ENCODE measurements at places on chromosomes 16 and 17. TPM values are rescaled to one million over a fixed set of nuclear protein-coding genes. Genes with fewer than 3 reads are reported as not detected.

Gene MLKL
- 12.3 TPM for total RNA-seq

Gene SLC6A2
- total RNA-seq: not detected

Gene YPEL2
- 16.7 TPM for total RNA-seq

Gene GAST
- not detected for total RNA-seq

Gene DLX4
- 0.36 TPM for total RNA-seq

Gene AKTIP
- 22.4 TPM for total RNA-seq

Gene C17orf100
- total RNA-seq: 3.8 TPM

Gene SP6
- 30.7 TPM for total RNA-seq

Gene NOL11
- 40.4 TPM for total RNA-seq

Gene MYH8
- total RNA-seq: not detected

Gene SHMT1
- 18.9 TPM for total RNA-seq

GRCh38 chr17:71052971-71053370, 883.6 kb downstream of the KCNJ2 start:
- DNase-seq: no peak

GRCh38 chr17:27577884-27578717, 52.9 kb upstream of the LGALS9 start:
- no peak for DNase-seq

DNA sequence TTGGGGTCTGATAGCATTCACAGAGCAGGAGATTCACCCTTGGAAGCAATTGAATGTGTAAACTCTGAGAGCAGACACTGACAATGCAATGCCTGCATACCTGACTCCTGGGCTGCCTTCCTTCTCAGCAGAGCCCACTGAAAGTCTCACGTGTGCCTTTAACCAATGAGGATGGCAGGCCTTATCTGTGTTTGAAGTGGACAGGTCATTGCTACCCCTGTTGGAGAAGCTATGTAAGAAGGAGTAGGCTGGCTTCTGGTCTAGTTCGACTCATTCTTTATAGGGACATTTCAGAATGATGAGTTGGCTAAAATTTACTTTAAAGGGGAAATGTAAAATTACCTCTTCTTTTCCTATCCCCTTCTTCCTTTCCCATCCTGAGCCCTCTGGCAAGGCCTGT, 446.3 kb downstream of the SLC39A11 start:
- DNase-seq: no peak

GRCh38 chr17:47929218-47930000, 12.0 kb upstream of the PNPO start:
- DNase-seq: no peak

GRCh38 chr17:607361-608147, 107.1 kb downstream of the VPS53 start:
- no peak for DNase-seq

DNA sequence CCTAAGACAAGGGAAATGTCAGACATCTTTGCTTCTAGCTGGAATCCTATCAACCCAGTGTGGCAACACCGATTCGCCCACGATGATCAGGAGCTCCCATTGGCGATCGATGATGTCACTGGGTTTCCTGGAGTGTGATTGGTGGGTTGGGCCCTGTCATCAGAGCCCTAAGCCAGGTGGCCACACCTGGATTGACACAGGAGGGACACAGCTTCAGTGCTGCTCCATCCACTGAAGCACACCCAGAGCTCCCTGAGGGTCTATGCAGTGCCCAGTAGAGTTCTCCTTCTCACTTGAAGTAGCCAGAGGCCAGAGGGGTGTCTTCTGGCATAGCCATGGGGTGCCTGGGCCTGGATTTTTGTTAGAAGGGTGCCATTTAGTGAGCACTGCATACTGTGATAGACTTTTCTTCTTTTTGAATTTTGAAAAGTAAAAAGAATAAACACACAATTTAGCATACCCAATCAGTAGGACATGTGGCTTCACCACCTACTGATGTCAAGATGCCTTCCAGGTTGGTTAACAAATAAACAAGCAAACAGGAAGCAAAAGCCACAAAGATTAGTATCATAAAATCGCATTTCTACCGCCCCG, 77.6 kb downstream of the CMIP start:
- no peak for DNase-seq

DNA sequence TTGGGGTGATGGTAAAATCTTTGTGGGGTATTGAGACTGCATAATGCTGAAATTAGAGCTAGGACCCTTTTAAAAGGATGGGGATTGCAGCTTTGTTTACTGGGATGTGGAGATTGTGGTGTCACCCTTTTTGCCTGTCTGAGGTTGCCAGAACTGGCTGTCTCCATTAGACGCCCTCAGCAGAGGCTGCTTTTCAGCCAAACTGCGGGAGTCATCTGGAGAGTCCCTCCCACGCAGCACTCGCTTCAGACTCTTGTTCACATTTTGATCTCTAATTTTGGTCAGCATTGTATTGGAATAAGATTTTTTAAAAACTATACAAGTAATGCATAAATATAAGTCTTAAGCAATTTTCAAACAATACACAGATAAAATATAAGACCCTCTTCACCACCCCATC, 27.9 kb upstream of the JPT2 start:
- DNase-seq: no peak

DNA sequence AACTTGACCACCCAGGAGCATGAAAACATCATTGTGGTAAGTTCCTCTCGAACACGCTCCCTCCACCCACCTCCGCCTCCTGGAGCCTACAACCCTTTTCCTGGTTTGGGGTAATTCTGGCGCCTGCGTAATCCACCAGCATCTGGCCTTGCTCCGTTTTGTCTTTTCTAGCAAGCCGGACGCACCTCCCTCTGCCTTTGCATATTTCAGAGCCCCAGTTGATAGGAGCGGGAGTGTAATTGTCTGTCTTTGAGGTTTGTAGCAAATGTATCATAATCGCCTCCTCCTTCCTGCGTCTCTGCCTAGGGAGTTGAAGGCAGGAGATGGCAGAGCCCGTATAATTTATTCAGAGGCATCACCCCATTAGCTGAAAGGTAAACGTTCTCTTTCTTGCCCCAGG, 121.3 kb upstream of the PLCG2 start:
- no peak for DNase-seq

DNA sequence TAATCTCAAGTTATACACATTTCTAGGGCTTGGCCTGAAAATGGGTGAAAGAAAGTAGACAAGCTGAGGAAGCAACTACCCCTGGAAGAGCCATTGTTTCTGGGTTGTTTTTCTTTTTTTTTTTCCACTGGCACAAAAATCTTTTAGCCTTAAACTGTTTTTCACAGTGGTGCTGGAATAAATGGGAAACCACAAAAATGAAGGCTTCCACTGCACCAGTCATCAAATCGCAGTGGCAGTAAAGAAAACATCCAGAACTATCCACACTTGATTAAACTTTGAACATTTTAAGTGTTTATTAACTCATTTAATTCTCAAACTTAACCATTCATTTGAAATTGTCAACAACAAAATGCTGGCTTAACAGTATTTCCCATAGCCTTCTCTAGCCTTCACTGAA, 14.3 kb downstream of the CMTM4 start:
- no peak for DNase-seq

GRCh38 chr17:80604670-80605010, 60.0 kb downstream of the RPTOR start:
- no peak for DNase-seq

DNA sequence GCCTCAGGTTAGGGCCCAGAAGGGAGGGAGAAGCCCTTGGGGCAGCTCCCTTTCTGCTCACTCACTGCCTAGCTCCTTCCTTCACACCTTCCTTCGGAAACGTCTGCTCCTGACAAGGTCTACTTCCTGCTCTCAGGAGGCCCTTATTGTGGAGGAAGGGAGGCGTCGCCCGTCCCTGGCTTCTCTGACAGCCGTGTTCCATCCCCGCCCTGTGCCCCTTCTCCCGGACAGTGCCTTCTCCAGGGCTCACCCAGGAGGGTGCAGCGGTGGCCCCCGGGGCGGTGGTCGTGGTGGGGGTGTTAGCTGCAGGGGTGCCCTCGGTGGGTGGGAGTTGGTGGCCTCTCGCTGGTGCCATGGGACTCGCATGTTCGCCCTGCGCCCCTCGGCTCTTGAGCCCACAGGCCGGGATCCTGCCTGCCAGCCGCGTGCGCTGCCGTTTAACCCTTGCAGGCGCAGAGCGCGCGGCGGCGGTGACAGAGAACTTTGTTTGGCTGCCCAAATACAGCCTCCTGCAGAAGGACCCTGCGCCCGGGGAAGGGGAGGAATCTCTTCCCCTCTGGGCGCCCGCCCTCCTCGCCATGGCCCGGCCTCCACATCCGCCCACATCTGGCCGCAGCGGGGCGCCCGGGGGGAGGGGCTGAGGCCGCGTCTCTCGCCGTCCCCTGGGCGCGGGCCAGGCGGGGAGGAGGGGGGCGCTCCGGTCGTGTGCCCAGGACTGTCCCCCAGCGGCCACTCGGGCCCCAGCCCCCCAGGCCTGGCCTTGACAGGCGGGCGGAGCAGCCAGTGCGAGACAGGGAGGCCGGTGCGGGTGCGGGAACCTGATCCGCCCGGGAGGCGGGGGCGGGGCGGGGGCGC, 231.9 kb downstream of the SEC14L1 start:
- peak; percentile 93 for DNase-seq

GRCh38 chr17:70945386-70945785, 776.1 kb downstream of the KCNJ2 start:
- DNase-seq: no peak

DNA sequence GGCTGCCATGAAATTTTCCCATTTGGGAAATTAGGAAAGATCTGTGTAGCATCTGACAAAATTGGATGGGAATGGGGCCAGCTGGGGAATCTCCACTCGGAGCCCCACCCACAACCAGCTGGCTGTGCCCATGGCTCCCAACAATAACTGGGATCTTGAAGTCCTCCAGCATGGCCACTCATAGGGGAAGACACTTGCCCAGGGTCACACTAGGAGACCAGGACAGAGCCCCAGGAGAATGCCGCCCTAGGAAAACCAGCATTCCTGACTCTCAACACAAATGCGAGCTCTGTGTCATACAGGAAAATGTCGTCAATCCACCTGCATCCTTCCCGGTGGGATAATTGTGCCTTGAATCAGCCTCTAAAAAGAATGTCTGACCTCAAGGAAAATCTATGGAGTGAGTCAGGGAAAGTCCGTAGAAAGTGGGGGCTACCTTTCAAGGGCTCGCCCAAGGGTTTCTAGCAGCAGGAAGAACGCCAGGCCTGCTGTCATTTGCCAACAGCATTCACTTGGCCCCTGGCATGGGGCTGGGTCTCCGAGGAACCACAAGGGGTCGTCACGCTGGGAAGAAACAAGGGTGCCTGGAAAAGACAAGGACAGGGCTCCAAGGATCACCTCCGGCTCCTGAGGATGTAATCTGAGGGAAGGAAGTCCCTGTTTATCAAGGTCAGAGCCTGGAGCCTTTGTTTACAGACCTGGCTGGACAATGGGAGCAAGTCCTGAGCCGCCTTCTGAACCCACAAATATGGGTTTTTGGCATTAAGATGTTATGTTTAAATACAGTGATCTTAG, 15.9 kb downstream of the CDH5 start:
- DNase-seq: peak; percentile 49

- no peak for DNase-seq
Observed at GRCh38 chr17:18163547-18163946, 20.1 kb upstream of the ALKBH5 start.

DNA sequence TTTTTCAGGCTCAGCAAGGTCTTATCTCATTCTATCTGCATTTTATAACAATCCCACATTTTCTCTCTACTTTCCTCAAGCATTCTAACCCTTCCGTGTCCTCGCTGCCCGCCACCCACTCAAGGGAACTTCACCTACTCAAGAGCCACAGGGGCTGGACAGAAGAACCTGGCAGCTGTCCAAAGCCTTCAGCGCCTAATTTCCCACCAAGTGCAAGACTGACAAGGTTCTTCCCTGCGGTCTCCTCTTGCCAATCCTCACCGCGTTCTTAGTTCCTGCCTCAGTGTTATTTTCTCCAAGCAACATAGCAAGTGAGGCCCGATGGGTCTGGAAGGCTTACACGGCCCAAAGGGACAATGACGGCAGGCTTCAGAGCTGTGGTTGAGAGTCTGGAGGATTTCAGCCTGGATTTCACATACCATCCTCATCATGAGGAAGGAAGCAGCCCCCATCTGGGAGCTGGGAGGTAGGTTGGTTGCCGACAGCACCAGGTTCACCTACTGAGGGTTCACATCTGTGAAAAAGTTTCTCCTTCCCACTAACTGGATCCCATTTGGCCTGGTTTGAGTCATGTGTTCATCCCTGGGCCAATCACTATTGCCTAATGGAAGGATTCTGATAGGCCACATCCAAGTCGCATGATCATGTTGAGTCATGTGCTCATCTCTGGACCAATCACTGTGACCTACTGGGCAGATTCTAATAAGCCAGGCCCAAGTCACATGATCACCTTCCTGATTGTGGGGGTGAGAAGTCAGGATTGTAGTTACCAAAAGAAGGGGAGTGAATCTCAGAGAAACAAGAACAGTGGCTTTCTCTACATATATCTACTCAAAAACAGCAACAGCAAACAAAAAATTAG, 108.2 kb downstream of the N4BP1 start:
- DNase-seq: no peak

DNA sequence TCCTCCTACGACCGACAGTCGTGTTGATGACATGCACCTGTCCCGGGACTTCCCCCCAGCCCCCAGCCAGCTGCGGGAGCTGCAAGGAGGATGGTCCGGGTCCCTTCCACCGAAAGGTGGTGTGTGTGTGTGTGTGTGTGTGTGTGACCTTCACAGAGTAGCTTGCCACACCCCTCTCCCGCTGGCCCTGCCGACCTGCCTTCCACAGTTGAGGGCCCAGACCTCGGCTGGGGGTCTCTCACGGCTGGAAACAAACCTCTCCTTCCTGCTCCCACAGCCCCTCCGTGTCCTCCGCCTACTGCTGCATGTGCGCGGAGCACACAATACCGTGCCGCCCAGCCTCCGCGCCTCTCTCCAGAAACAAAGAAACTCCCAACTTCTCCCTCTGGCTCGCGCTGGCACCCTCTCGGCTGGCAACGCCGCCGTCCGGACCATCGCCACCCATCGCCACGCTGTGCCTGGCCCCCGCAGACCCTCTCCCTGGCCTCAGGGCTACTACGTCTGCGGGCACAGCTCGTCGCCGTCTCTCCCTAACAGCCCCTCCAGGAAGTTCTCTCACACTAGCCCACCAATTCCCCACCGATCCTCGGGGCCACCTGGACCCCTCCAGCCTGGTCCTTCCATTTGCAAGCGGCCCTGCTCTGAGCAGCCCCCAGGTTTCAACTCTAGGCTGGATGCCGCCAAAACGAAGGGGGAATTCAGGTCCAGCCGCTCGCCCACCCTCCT, 81.2 kb downstream of the TIMM22 start:
- DNase-seq: no peak

GRCh38 chr17:83081684-83082201, 2.3 kb downstream of the METRNL start:
- DNase-seq: no peak

GRCh38 chr17:2180768-2181167, 122.8 kb downstream of the SMG6 start:
- no peak for DNase-seq

Data from endothelial cell (in vitro differentiated cells).